ENCODE measurements at places on chromosomes 3 and 15.

DNA sequence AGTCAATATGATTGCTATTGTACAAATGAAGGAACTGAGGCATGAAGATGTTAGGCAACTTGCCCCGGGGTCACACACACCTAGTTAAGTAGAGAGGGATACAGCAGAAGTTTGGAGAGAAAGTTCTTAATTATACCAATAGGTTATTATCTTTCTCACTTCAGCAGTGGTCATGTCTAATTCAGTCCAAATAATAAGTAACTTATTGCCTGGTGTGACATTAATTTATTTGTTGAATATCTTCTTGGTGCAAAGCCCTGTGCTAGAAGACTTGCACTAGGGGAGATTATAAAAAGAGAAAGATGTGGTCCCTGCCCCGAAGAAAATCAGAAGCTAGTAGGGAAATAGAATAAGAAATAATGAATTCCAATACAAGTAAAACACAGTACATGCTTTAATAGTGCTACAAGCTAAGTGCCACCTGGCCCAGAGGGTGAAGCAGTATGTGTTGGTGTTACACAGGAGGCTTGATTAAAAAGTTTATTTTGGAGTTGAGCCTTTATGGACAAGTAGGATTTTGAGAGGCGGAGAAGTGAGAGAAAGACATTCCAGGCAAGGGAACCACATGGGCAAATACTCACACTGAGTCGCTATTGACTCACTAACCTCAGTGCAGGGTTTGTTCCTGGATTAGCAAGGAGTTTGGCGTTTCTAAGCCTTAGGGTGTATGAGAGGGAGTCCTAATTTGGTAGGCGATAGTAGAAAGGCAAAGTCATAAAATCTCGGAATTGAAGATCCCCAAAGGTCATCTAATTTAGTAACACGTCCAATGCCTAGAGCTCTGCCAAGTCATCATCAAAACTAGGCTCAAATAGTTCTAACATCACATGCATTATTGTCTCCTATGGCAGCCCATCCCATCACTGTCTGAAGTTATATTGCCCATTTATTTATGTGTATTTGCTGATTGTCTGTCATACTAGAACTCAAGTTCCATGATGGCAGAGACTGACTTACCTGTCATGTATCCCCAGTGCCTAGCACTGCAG is 19.2 kb upstream of the GSK3B start:
- no peak for DNase-seq

- no peak for DNase-seq
Observed at GRCh38 chr3:12727481-12727880, 31.6 kb downstream of the TMEM40 start.

GRCh38 chr3:11521167-11521566 is 122.5 kb downstream of the VGLL4 start:
- DNase-seq, result no peak

GRCh38 chr3:41418961-41419691 is 219.8 kb downstream of the CTNNB1 start:
- no peak for DNase-seq

DNA sequence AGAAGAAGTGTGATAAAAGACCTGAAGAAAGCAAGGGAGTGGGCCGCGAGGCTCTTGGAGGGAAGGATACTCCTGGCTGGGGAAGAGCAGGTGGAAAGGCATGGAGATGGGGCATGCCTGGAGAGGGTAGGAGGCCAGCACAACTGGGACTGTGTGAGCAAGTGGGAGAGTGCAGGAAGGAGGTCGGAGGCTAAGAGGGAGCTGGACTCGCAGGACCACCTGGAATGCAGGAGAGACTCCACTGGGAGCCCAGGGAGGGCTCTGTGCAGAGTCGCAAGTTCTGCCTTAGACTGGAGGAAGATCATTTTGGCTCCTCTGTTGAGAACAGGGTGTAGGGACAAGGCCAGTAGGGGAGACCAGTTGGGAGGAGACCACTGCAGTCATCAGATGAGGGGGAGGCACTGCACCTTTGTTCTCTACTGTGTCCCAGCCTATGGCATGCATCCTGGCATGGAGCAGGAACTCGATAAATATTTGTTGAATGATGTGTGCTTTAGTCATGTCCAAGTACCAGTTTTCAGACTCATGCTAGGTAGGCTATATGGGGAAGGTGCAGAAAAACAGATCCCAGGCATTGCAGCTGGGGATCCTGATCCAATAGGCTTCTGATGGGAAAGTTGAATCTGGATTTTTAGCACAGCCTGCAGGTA is 13.7 kb downstream of the FAM107A start:
- no peak for DNase-seq

DNA sequence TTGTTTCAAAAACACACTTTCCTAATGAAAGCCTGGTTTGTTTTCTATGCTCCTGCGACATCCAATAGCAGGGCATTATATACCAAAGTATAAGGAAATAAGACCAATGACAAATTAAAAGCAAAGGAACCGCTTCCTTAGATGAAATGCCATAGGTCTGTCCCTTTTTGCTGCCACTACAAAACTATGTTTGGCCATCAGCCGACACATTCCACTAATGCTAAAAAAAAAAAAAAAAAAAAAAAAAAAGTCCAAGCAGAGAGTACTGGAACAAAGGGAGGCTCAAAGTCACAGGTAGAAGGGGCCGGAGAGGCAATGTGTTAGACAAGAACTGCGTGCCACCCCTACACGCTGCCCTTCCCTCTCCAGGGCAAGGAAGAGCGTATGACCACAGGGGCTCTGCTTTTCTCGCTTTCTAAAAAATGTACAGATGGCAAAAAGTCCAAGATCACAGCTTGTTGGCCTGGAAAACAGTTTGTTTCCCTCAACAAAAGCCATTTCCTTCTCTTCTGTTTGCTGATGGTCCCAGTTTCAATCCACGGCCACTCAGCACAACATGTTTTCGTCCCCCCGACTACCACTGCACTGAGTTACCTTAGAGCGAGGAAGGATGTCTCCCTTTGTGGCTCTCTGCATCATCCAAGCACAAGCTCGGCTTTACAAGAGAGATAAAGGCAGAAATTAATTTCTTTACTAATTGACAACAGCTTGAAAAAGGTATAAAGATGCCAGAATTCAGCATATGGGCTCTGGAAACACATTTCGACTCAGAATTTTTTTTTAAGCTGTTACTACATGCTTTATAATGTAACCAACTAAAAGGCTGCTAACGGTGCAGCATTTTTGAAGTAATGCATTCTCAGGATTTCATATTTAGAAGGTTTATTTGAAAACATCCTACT is 70.8 kb downstream of the ABTB1 start:
- DNase-seq, result no peak

- no peak for DNase-seq
Observed at GRCh38 chr15:36807134-36807764, 227.8 kb downstream of the CDIN1 start.

DNA sequence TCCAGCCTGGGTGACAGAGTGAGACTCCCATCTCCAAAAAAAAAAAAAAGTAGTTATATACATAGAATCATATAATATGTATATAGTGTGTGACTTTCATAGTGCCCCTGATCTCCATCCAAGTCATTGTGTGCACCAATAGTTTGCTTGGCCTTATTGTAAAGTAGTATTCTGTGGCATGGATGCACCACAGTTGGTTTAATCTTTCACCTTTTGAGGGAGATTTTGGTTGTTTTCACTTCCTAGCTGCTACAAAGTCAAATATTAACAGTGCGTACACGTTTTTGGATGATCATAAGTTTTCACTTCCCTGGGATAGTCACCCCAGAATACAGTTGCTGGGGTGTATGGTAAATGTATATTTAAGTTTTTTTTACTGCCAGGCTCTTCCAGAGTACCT is 162.8 kb downstream of the PTPRG start:
- DNase-seq, result no peak

Measured in brain (organoid and tissue), 16 donors.